ENCODE measurements at places on chromosomes 2 and 18. TPM values are rescaled to one million over a fixed set of nuclear protein-coding genes. Genes with fewer than 3 reads are reported as not detected.

The KLF11 gene
- 30.6 TPM for total RNA-seq

The ACVR1 gene
- total RNA-seq: 36.8 TPM

The RAX gene
- not detected for total RNA-seq

The ERICH2 gene
- total RNA-seq: not detected

The MC2R gene
- not detected for total RNA-seq

The GIGYF2 gene
- total RNA-seq: 48.4 TPM

DNA sequence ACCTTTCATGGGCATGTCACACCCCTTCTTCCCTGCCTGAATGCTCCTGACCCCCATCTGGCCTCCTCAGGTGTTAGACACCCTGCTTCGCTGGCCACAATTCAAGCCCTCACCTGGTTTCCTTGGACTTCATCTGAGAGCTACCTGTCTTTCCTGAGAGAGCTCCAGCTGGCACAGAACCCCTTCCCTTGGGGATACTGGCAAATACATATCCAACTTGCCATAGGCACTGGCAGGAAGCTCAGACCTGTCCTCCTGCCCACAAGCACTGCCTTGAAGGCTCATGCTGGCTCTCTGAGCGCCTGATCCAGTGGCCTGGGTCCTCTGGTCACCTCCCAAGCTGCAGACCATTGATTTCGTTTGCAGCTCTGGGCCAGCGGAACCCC lies 74.1 kb upstream of the MAP4K3 start:
- no peak for DNase-seq

- DNase-seq: no peak
Observed at GRCh38 chr2:96527286-96528005, 9.1 kb upstream of the ARID5A start.

GRCh38 chr2:136206613-136207012 lies 88.7 kb upstream of the CXCR4 start:
- no peak for DNase-seq

GRCh38 chr2:187446711-187447110 lies 1.3 kb downstream of the CALCRL start:
- DNase-seq: no peak

DNA sequence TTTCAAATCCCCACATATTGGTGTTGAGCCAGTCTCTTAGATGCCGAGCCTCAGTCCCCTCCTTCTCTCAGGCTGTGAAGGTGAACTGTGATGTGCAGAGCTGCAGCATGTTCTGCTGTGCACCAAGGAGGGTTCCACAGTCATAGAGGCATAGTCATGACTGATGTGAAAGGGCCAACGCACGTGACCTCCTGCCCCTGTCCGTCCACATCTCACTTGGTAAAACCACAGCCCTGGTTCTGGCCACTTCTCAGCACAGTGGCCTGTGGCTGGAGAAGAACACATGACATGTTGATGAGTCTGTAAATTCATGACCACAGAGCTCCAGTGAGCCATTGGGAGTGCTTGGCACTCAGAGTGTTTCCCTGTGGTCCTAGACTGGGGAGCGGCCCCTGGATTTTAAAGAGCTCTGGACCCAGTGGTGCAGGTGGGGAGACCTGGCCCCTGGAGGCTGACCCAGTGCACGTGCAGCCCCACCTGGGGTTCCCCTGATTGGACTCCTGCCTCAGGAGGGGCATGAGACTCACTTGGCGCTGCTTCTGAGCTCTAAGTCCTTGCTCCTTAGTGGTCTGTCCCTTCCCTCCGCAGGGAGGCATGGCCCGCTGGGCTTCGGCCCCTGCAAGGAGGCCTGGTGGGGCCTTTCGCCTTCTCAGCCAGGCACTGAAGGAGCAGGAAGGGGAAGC lies 25.3 kb downstream of the INPP4A start:
- DNase-seq: no peak

GRCh38 chr18:76875390-76876325 lies 53.3 kb downstream of the ZNF236 start:
- no peak for DNase-seq

DNA sequence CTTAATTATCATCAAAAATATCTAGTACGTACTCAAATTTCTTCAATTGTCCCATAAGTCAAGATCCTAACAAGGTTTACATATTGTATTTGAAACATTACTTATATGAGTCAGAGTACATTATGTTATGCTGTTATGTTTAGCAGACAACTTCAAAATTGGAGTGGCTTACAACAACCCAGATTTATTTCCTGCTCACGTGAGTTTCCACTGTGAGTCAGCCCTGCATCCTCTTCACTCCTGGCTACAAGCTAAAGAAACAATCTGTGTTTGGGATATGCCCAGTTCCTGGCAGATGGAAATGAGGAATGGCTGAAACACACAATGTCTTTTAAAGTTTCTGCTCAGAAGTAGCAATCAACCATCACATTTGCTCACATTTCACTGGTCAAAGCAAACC lies 31.5 kb upstream of the TANC1 start:
- no peak for DNase-seq

GRCh38 chr2:40034801-40035200 lies 255.7 kb upstream of the THUMPD2 start:
- no peak for DNase-seq

GRCh38 chr2:180980106-180980942 lies at the start of gene UBE2E3:
Gene UBE2E3, plus strand, starts transcription at chr2:180980605. Its CDS starts 1,438 bp downstream, at chr2:180982043.
- DNase-seq: peak; percentile 78

DNA sequence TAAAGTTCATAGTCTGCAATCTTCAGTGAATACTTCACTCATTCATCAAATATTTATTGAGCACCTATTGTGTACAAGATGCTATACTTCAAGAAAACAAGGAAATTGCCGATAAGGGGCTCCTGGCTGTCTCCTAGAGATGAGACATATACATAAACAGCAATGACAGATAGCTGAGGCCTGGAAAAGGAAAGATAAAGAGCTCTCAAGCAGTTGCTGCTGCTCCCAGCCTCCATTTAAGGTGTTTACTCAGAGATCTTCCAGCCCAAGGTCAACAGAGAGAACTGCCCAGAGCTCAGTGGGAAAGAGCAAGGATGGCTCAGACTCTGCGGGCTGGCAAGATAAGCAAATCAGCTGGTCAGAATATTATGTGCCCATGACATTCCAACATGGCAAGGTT lies 3.3 kb upstream of the SLC14A2 start:
- no peak for DNase-seq

GRCh38 chr2:86335865-86336674 lies 1.4 kb downstream of the REEP1 start:
- DNase-seq: no peak

DNA sequence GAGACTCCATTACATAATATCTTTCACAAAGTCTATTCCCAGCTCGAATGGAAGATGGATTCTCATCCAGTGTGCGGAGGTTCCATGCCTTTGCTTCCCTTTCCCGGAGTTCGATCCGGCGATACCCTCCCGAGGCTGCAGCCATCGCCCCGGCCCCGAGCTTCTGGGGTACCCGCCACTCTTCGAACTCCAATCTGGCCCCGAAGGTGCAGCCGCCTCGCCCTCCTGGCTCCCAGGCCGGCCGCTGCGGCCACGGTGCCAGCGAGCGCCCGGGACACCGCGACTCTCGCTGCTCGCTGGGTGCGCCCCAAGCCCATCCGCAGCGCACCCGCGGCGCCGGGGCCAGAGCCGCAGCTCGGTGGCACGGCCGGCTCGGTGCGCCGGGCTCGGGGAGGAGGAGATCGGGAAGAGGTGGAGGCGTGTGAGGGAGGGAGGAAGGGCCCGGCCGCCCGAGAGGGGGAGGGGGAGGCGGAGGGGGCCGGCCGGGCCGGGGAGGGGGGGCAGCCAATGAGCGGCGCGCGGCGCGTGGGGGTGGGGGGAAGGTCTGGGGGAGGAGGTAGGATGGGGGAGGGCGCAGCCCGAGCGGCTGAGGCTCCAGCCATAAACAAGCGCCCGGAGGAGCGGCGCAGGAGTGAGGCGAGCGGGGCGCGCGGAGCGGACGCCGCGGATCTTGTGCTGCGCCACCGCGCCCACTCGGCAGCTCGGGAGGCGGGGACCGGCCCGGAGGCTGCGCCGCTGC lies at the start of gene CRIM1:
CRIM1 (plus strand) TSS at position 628 of the 739 bp plus-strand sequence. CDS start 515 bp downstream, outside the sequence.
- peak; percentile 82 for DNase-seq

DNA sequence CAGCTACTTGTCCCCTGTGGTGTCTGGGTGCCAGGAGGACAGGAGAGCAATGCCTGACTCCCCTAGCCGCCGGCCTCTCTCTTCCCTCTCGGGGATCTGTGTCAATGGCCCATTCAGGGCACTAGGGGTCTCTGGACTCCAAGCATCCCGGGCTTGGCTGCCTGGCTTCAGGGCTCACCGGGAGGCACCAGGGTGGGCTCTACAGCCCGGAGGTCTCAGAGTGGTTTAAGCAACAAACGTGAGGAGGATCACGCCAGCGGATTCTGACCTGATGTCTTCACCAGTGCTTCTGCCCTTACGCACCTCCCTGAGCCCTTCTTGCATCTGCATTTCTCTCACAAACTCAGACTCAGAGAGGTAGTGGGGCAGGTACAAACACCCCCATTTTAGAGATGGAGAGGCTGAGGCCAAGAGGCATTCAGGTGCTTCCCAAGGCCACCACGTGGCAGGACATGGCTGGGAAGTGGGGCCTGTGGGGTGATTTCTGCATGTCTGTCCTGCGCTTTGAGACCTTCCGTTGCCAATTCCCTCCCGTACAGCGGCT lies 243.0 kb downstream of the CELF4 start:
- no peak for DNase-seq

DNA sequence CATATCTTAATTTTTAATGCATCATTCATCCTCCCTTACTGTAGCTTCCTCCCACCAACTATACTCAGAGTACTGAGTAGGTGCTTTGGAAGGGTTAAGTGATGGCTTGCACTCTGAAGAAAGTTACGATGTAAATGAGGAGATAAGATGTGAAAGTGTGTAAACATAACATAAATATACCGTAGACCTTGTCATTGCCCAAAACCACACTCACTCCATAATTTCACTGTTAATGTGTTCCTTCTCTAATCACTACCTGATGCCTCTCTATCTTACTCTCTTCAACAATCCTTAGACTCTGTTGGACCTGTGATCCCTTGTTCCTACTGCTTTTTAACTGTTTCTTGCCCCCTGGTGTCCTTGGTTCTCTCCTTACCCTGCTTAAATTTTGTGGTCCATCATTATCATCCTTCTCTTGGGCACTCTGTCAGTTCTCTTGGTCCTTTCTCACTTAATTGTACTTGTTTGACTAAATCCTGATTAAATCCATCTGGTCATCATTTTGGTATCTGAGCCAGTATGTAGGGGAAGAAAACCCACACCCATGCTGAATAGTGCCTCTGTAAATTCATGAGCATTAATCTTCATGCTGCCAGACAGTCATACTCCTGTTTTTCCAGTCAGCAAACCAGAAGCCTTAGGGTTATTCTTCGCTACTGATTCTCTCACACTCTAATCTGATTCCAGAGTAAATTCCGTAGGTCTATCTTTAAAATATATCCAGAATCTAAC lies 45.0 kb downstream of the PMS1 start:
- no peak for DNase-seq

GRCh38 chr2:215973954-215974699 lies 39.2 kb downstream of the MREG start:
- no peak for DNase-seq

DNA sequence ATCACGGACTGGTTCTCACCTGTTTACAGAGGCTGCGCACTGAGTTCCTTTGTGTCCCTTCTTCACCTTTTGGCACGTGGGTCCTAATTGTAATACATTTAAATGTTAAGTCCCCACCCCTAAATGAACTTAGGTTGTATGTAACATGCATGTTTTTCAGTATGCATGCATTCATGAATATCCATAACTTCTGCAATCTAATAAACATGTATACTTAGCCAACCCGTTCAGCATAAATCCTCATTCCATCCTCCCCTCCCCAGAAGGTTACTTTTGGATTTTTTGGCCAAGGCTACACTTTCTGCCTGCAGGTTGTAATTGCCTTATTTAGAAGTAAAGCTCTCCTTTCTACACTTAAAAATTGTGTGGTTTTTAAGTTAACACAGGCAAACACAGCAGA lies 314.7 kb downstream of the SUCLG1 start:
- no peak for DNase-seq

GRCh38 chr2:240431661-240432424 lies 3.6 kb upstream of the GPC1 start:
- DNase-seq: no peak

DNA sequence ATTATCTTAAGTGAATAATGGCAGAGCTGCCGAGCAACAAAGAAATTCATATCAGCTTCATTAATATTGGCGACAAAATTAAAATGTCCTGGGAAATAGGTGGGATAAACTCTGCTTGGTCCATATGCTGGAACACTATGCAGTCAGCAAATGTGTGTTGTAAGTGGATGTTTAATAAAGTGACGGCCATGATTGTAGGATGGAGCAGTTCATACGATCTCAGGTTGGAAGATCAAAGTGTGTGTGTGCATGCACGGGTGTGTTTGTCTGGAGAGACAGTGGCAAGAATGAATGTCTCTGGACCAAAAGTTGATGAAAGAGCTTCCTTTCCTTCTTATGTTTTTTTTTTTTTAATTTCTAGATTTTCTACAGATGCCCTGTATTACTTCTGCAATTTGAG lies 14.8 kb downstream of the TWIST2 start:
- no peak for DNase-seq

DNA sequence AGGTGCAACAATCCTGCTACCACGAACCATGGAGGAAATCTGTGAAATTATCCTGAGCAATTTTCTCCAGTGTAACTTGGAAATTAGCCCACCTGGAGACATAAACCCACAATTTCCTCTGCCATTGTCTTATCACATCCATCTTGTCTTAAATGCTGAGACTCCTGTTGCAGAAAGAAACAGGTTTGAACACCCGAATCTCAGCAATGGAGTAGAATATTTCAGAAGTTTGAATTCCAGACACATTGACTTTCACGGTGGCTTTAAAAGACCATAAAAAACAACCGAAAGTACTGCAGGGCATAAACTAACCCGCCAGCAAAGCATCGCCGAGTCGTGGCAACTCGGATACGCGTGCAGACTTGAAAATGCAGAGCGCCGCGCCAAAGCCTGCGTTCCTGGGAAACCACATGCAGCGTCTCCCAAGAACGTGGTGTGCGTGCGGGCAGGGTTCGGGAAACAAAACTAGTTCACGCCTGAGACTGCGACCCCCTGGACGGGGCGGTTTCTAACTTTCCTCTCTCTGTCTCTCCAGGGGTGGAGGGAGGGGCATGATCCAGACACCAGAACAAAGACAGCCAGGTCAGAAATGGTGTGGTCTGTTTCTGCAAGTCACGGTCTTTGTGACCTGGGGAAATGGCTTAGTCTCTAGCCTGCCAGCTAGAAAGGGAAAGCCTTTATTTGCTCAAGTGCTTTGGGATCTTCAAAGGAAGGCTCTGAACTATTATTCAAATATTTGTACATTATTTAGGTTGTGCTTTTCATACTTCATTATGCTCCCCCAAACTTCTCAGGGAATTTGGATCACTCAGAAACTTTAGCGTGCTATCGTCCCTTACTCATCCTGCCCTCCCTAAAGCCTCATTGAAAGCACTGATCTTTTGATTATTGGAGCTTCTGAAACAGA lies 26.9 kb upstream of the KCTD1 start:
- no peak for DNase-seq

GRCh38 chr2:169343202-169343601 lies 19.1 kb downstream of the LRP2 start:
- DNase-seq: no peak

GRCh38 chr18:3493501-3494244 lies 43.7 kb downstream of the TGIF1 start:
- DNase-seq: no peak
